ENCODE measurements at places on chromosomes 4 and X. TPM values are rescaled to one million over a fixed set of nuclear protein-coding genes. Genes with fewer than 3 reads are reported as not detected.

ETDA gene
- not detected for total RNA-seq

DNAAF6 gene
- not detected for total RNA-seq

CLGN gene
- total RNA-seq, result 75.1 TPM

GRCh38 chr4:176565049-176565448 lies 227.7 kb downstream of the VEGFC start:
- DNase-seq, result no peak

- no peak for DNase-seq
Measured at GRCh38 chrX:9647431-9647830, 118.2 kb downstream of the GPR143 start.
